ENCODE measurements at places on chromosomes 1 and 21.

DNA sequence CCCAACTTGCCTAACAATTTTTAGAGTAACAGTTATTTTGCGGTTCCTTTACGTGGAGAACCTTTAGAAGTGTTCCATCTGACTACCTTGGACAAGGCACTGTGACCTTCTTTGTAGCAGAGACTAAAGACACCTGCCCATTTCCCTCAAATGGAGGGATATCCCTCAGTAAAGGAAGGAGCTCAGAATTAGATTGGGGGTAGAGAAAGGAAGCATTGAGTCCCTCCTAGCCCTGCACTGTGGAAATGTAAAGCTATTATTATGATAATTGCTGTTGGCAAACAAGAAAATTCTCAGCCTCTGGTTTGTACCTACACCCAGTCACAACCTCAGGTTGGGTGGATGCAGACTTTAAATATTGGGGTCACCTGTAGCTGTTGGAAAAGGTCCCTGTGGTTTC is 72.6 kb upstream of the MACF1 start:
- no peak for DNase-seq

GRCh38 chr1:8384088-8384487 is 66.2 kb downstream of the SLC45A1 start:
- DNase-seq = no peak

DNA sequence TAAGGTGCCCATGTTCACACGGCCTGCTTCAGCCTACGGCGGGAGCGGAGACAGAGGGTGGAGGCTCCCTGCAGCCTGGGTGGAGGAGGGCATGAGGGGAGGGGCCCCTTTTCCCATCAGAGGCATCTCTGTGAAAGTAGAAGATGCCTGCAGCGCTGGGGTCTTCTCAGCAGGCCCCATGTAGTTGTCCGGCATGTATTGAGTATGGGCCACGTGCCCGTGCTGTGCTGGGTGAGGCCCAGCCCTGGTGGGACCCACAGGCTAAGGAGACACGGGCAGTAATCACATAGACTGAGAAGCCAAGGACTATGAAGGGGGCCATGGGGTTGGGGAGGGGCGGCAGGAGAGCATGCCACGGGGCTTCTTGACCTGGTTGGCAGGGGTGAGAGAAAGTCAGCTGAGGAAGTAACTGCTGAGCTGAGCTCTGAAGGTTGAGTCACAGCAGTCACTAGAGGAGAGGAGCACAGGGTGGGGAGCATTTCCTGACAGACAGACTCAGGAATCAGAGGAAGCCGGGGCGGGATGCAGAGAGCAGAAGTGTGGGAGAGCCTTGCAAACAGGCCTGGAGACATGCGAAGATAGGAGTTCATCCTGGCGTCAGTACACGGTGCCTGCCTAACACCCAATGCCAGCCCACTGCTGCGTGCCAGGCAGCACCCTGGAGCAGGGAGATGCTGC is 21.6 kb downstream of the PSEN2 start:
- DNase-seq = no peak

- DNase-seq = no peak
Measured at GRCh38 chr1:34127006-34128000, 37.7 kb downstream of the CSMD2 start.

- no peak for DNase-seq
Measured at GRCh38 chr1:165871311-165872067, 44.1 kb downstream of the UCK2 start.

DNA sequence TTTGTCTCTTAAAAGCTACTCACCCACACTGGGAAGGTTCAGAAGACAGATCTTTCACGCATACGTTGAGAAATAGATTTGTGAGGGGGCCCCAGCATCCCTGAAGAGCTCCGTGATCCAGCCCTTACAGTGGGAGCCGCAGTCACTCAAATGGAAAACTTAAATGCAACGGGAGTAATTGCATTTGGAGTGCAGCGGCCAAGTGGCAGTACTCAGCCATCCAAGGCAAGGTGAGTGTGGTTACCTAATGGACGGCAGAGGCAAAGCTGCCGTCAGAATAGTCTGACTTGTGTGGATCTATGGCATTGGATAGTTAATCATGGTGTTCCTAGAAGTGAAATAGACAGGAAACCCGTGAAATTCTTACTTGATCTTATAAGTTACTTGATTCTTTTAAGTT is 5.1 kb downstream of the SPSB1 start:
- no peak for DNase-seq

DNA sequence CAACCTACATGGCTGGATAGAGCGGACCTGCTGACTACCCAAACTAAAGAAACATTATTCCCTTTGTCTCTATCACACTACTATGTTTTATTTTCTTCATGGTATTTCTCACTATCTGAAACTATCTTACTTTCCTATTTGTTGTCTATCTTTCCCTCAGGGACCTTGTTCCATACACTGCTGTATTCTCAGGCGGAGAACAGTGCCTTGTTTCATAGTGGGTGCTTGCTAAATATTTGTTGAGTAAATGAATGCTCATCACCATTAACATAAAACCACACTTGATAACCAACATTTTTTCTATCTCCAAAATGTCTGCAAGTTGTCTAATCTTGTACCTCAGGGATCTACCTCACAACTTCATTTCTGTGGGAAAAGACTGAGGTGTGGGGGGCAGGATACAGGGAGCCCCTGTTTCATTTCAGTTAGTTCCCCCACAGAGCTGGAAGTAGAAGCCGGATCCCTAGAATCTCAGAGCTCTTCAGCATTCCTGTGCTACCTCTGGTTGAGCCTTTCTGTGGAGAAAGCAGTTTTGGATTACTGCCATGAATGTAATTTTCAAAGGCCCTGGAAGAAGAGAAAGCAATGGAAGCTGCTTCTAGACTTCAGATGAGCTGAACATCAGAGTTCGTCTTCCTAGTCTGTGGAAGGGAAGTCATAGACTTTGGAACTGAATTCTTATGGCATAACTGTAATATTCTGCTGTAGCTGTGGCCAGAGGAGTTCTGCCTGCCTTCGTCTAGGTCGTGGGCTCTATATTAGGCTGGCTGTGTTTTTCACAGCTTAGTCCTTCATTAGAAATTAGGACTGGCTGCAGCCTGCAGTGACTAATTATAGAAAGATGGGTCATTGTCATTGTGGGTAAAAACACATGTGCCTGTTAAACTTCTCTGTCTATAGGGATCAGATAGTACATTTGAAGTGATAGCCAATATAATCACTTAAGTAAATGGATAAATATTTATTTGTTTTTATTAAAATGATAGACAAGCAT is 293.2 kb upstream of the SGIP1 start:
- no peak for DNase-seq

GRCh38 chr1:110408488-110408887 is 994 bp upstream of the LAMTOR5 start:
- DNase-seq = no peak

- no peak for DNase-seq
Measured at GRCh38 chr1:240310226-240310925, 218.7 kb downstream of the FMN2 start.

GRCh38 chr1:9179463-9180110 is 50.7 kb upstream of the GPR157 start:
- DNase-seq = no peak

- DNase-seq = no peak
Measured at GRCh38 chr1:53376041-53376461, 48.2 kb upstream of the LRP8 start.

DNA sequence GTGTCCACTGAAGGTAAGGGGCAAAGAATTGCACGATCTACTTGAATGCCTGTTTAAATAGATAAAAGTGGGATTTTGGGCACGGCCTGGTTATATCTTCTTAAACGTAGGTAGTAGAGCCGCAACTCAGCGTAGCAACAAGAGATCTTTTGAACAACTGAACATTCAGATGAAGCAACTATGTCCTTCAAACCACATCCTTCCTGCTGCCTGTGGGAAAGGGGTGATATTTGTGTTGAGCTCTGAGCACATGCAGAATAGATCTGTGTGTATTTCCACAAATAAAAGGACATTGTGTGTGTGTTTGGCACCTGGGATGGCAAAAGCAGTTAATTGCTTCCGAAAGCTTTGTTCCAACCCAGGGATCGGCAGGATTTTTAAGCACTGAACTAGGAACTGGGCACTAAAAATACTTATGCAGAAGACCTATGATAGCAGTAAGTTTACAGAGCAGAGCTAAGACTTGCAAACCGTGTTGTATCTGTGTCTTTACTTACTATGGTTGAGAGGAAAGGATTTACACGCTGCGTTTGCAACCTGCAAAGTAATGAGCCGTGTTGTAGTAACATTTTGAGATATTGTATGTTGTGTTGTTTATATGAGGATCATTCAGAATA is 333.4 kb downstream of the CHRM3 start:
- DNase-seq = no peak

DNA sequence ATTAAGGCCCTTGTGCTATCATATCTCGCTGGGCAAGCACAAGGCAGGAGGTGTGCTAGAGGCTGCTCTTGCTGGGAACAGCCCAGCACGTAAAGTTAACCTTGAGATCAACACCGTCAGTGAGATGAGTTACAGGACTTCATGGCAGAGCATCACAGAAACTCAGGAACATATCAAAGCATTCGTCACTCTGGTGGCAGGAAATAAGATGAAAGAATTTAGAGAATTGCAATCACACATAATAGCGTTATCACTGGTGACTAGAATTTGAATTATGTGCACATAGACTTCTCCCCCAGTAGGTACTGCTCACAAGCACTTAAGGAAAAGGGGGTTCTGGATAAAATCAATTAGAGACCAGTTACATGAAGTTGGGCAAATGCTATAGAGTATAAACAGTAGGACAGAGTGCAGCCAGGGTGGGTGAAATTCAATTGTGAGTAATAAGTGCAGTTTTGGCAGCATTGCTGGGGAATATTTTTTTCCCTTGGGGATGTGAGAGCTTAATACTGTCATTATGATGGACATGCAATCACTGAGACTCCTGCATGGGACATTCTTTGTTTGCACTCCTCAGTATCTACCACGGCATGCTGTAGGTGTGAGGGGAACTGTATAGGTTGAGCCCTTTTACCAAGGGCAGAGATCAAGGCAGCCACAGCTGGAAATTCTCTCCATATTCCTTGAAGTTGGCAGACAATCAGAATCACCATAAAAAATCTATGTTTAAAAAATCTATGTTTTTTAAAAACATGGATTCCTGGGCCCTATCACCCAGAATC is 44.2 kb upstream of the ARHGAP29 start:
- DNase-seq = no peak

DNA sequence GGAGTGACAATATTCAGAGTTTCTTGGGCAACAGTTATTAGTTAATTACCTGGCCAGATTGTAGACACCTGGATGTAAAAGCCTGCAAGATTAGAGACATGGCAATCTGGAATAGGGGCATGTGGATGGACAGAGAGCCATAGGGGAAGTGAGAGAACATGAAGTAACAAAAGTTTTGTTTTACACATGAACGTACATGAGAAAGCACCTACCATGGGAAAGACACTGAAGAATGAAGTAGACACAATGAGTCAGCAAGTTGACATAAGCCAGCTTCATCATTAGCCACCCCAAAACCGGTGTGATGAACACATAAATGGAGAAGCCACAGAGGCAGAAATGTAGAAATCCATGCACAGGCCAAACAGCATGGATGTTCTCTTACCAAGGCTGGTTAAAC is 462.1 kb upstream of the C1orf87 start:
- DNase-seq = no peak

- no peak for DNase-seq
Measured at GRCh38 chr1:38476850-38477178, 382.8 kb downstream of the RRAGC start.

- no peak for DNase-seq
Measured at GRCh38 chr1:180243517-180244221, 13.6 kb downstream of the LHX4 start.

DNA sequence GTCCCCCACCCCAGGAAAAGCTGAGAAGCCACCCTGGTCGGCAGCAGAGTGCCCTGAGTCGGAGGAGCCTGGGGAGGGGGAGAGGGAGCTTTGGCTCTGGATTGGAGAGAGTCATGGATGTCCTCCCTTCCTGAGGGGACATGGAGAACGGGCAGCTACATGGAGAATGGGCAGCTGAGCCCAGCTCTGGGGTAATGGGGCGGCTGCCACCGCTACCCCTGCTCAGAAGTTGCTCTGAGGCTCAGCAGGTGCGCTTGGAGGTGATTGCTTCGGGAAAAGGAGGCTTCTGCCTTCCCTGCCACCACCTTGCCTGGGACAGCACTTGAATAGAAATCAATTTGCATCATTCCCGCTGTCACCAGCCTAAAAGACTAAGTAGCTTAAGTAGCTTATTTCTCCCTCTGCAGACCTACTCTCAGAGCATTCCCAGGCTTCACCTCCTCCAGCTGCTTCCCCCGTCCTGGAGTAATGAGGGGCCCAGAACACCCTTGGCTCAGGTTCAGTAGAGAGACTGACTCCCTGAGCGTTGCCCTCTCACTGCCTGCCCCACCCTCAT is 8.3 kb downstream of the DISP3 start:
- DNase-seq = no peak

DNA sequence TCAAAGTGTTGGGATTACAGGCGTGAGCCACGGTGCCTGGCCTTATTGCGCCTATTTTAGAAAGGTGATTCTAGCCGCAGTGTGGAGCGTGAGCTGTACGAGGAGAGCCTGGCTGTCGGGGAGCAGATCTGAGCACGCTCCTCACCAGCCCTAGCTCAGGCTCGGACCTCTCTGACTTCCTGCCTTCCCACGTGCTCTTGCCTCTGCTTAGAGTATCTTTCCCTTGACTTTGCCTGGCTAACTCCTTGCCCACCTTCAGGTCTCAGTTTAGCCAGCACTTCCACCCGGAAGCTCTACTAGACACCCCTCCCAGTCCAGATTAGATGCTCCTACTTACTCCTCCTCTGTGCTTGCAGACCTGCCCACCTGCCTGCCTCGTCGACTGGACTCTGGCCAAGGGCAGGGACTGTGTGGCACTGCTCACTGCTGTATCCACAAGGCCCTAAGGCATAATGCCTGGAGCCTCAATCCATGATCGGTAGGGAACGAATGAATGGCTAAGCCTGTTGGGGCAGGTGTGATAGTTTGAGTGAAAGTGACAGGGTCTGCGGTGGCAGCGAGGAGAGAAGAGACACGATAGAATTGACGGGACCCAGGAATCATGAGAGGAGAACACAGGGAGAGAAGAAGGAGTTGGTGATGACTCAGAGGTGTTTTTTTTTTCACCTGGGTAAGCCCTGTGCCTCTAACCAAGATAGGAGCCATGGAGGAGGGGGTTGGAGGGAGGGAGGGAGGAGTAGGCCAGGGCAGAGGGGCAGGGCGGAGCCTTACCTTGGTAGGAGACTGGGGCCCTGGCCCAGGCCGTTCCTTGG is 28.1 kb upstream of the WASF2 start:
- no peak for DNase-seq

DNA sequence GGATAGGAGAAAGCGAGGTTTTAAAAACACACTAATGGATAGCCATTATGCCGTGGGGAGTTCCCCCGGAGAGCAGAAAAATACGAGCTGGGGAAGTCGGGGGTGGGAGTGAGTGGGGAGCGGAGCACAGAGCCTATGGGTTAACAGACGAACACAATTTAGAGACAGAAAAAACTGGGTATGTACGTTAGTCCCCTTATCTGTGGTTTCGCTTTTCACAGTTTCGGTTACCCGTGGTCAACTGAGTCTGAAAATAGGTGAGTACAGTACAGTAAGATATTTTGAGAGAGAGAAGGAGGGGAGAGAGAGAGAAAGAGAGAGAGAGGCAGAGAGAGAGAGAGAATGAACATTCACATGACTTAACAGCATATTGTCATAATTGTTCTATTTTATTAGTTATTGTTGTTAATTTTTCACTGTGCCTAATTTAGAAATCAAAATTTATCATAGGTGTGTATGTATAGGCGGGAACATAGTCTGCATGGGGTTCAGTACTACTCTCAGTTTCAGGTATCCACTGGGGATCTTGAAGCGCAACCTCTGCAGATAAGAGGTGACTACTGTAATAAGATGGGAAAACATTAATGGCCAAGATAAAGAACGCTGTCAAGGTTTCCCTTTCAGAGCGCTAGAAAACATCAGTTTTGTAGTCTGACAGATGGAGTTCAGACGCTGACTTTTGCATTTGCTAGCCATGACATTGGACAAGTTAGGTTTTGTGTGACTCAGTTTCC is 125.6 kb upstream of the LMO4 start:
- DNase-seq = no peak
